ENCODE measurements at places on chromosomes 5 and 9.

- DNase-seq = no peak
Observed at GRCh38 chr5:2666081-2666480, 85.4 kb downstream of the IRX2 start.

DNA sequence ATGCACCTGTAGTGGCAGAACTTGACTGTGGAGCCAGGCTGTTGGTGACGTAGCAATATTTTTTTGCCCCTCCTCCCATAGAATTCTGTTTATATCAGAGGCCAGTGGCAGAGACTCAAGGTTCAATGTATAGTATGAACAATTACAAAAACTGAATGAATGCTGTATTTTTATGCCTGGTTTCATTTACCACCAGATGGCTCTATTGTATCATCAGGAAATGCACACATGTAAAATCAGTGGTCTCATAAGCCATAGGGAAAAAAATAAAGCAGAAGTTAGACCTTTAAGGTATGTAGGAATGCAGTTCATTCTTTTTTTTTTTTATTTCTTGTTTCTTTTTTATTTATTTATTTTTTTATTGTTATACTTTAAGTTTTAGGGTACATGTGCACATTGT lies 43.6 kb downstream of the CCDC192 start:
- DNase-seq = peak; percentile 56

DNA sequence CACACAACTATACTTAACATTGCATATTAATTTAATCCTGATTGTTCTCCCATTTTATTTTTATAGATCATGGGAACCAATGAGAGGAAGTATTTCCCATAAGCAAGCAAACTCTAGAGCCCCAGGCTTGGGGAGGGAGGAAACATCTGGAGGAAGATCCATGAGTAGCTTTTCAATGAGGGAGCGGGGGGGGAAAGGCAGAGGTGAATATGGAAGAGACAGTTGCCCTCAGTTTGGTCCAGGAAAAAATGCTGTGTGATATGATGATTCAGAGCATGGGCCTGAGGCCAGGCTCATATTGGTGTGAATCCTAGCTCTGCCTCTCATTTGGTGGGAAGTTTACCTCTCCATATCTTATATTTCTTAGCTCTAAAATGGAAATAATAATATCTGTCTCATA lies 42.2 kb upstream of the ALDOB start:
- DNase-seq = no peak

DNA sequence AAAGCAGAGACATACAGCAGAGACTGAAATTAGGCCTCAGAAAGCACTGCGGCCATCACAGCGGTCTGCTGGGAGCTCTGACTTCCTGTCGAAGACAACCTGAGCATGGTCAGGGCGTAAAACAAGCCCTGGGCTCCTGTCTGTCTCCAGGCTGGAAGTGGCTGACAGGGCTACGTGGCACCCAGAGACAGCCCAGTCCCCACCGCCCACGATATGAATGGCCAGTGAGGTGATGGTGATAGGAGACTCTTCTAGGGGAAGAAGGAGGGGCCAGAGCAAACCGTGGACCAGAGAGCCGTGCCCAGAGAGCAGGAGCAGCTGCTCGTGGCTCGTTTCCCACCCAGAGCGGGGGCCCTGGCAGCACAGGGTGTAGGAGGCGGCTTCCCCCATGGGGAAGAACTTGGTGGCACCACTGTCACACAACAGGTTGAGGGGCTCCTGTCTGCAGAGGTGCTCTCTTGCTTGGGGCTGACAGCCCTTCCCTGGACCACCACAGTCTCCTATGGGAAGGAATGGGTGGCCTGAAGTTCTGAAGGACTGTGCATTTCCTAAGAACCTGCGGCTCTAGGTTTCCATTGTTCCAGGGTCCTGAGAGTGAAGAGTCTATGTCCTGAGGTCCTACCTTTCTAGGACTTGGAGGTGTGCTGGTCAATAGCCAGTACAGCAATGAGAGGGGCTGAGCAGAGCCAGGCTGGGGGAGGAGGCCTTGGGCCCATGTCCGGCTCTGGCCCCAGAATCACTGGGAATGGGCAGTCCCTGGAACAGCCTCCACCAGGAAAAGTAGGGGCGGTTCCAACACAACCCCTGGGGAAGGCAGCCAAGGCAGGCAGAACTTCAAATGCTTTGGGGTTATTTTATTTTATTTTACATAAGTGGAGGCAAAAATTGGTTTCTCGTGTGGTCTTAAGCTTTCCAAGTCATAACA lies 56.4 kb downstream of the BARX1 start:
- DNase-seq = no peak

- no peak for DNase-seq
Observed at GRCh38 chr5:134038138-134038537, 33.4 kb upstream of the VDAC1 start.

- no peak for DNase-seq
Observed at GRCh38 chr9:84251921-84252320, 88.6 kb downstream of the SLC28A3 start.
